MM.1S (cell line): ENCODE measurements at places on chromosomes 12 and 14.
A peak's percentile ranks its signal among the peaks of the same experiment; 100 is the strongest.

DNA sequence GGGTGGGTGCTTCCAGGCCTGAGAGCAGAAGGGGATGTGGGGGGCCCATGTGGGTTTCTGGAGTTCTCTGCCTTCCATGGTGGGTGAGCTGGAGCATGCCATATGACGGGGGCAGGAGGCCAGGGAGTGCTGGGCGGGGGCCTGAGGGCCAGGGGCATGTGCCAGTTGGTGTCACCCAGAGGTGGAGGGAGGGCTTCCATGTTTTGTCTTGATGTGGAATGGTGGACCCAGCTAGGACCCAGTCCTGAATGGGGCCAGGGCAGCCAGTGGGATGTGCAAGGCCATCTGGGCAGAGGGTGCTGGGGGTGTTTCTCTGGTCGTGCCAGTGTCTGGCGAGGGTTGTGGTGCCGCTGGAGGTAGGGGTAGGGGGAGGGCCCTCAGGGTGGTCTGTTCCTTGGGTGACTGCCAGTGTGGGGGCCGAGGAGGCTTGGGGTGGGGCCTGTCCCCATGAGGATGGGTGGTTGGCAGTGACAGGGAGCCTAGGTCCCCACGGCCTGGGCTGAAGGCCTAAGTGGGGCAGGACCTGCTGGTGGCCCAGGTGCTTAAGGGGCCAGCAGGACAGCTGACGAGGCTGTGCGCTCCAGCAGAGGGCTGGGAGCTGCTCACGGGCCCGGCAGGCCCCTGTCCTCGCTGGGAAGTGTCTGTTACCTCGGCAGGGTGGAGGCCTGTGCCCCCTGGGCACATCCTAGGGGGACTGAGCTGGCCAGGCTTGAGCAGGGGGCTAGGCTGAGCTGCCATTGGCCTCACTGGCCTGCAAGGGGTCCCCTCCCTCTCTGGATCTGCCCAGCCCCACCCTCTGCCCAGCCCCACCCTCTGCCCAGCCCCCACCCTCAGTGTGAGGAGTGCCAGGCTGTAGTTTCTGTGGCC is 26.8 kb downstream of the CEP170B start:
- no peak for DNase-seq

- no peak for DNase-seq
These were observed 40.1 kb downstream of the NPAS3 start for GRCh38 chr14:32978691-32979255.

GRCh38 chr14:33938131-33938949 is 12.5 kb downstream of the EGLN3 start:
- DNase-seq = no peak

- DNase-seq = peak; percentile 22
These were observed 249.7 kb downstream of the FOXG1 start for GRCh38 chr14:29016050-29016900.

DNA sequence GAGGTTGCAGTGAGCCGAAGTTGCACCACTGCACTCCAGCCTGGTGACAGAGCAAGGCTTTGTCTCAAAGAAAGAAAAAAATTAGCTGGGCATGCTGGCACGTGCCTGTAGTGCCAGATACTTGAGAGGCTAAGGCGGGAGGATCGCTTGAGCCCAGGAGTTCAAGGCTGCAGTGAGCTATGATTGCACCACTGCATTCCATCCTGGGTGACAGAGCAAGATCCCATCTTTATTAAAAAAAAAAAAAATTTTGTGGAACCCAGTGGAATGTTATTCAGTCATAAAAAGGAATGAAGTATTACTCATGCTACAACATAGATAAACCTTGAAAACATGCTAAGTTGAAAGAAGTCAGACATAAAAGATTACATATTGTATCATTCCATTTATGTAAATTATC is 8.3 kb upstream of the ERBB3 start:
- DNase-seq = no peak

DNA sequence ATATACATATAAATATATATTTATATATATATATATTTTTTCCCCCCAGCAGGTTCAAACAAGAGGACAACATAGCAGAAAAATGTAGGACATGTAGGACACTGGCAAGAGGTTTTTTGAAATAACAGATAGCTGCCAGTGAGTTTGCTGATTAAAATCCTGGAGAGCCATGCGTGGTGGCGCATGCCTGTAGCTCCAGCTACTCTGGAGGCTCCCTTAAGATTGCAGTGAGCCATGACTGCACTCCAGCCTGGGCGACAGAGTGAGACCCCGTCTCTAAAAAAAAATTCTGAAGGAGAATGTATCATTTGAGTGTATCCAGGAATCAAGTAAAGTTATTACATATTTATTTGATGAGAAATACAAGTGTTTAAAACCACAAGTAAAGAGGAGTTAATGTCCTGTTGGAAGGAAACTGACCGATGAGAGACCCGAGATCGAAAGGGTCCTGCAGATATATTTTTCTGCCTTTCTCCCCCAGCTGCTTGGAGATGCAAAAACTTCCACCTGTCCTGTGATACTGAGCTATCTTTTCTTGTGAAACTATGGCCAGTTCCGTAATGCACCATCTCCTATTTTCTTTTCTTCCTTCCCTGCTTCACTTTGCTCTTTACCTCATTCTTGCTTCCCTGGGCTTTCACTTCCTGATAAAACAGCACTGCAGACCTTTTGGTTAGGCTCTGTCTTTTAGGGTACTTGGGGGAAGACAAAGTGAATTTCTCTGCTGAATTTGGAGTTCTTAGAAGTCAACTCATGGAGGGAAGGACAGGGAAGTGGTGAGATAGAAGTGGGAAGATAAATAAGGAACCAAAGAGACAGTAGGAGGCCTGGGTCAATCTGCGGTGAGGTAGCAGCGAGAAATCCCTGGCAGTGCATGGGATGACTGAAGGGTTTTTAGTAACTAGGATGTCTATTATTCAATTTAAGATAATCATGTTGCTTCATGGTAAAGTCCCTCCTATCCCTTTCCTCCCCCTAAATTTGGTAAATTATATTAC is 41.2 kb upstream of the SLC2A13 start:
- DNase-seq = no peak
